ENCODE measurements at places on chromosomes 7 and 10. TPM values are rescaled to one million over a fixed set of nuclear protein-coding genes. Genes with fewer than 3 reads are reported as not detected.

- no peak for DNase-seq
Measured at GRCh38 chr7:40915071-40915470, 780.3 kb downstream of the SUGCT start.

- no peak for DNase-seq
Measured at GRCh38 chr10:106224676-106225075, 939.8 kb downstream of the SORCS1 start.

DNA sequence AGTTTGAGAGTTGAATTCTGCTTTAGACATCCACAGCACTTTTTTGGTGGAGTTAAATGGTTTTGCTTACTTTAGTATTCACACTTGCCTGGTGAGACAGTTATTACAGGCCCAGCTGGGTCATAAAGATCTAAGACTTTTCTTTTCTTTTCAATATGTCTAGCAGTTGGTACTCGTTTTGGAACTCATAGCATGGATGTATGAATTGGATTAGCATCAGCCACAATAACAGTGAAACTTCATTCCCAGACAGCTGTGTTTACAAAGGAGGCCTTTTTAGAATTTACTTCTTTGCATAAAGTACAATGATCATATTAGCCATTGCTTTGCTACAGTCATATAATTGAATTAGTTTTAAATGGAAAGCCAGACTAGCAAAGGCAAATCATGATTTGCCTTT lies 168.4 kb upstream of the DKK1 start:
- DNase-seq, result no peak

- DNase-seq, result no peak
Measured at GRCh38 chr10:119896937-119897770, 4.6 kb downstream of the SEC23IP start.

GRCh38 chr7:424961-425793 lies 94.5 kb downstream of the PDGFA start:
- no peak for DNase-seq

DNA sequence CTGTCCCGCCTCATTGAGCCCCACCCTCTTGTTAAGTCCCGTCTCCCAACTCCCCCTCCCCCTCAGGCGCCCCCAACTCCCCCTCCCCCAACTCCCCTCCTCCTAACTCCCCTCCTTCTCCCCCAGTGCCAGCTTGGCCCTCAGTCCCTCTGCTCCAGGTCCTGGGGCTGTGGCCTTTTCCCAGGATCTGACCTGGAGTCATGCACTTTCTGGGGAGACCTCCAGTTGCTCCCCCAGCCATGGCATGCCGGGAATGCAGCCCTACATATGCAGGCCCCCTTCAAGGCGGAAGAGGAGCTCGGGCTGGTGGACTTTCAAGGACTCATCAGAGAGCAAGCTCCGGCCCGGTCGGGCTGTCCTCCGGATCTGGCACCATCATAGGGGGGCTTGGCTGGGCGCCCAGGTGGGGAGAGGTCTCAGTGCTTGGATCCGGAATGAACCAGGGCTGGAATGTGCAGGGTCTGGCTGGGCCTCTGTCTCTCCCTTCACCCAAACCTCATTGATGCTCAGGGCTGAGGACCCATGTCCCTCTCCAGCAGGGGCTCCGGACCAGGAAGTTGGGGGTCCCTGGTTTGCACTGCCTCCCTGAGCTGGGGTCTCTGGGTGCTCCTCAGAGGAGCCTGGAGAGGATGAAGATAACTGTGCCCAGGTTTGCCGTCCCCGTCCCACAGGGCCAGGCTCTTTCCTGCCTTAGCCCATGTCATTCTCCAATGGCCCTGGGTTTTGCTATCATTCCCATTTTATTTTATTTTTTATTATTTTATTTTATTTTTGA lies 41.1 kb downstream of the TMEM270 start:
- no peak for DNase-seq

DNA sequence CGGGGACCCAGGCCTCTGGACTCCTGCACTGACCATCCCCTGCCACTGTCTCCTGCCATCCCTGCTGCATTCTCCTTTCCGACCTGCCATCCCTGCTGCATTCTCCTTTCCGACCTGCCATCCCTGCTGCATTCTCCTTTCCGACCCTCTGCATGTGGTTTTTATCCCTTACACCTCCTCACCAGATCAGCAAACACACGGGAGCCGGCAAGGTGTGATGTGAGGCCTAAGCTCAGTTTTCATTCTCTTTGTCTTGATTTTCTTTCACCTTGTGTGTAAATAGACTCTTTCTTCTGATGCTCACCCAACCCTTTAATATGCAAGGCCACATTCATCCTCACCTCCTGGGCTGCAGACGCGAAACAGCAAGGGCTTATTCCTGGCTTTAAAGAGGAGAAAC lies 11.4 kb downstream of the PLXNA4 start:
- DNase-seq, result no peak

DNA sequence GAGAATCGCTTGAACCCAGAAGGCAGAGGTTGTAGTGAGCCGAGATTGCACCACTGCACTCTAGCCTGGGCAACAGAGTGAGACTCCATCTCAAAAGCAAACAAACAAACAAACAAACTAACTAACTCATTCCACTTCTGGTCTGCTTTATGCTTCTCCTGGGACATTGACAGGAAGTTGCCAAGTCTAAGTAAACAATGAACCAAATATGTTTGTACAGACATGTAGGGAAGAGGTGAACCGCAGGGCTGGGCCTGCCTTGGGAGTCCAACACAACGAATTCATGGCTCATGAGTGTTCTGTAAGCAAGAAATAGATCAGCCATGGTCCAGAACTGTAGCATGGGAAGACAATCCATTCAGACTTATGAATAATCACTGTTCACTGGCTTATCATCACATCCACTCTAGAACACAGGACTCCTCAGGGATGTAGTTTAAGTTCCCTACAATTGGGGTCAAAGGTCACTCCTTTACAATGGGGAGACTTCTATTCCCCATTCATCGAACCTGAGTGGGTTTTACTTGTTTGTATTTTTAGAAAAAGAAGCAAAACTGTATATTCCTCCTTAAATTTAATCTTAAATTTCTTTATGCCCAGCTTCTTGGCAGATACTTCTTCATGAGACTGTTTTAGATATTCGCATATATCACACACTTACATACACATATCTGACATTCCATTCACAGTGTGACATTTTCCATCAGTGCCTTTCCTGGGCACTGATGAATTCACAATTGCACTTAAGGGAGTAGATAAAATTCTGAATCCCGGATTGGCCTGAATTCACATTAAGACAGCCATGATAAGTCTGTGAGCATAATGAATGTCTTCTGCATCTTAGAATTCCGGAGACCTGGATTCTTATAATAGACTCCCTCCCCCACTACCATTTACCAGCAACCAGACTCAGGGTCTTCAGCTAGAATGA lies 159.1 kb upstream of the EEPD1 start:
- no peak for DNase-seq

DNA sequence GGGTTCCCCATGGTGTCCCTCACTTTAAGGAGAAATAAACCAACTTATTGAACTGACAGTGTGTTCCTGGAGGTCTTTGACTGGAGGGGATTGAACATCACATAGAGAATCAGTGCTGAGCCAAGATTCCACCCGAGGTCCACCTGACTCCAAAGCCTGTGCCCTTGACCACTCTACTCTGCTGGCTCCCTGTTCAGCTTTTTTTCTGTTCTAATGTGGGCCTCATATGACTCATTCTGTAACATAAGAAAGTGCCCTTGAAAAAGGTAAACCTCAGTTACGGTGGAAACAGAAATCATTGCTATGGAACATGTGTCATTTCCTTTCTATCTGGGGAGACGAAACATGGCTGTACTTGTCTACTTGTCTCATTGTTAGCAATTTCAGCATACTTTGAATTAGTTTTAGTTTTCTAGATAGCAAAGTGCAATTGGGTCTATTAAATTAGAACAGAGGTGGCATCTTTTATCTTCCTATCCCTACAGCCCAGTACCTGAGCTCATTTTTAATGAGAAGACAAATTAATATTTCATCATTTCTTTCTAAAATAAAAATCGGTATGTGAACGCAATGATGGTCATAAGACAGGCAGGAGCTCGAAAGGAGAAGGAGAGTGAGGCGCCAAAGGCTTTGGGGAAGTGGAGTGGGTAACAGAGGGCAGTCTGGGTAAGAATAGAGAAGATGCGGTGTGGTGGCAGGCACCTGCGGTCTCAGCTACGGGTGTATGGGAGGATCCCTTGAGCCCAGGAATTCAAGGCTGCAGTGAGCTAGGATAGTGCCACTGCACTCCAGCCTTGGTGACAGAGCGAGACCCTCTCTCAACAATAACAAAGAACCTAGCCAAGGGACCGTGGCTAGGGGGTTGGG lies 1.5 kb downstream of the GSDME start:
- no peak for DNase-seq

DNA sequence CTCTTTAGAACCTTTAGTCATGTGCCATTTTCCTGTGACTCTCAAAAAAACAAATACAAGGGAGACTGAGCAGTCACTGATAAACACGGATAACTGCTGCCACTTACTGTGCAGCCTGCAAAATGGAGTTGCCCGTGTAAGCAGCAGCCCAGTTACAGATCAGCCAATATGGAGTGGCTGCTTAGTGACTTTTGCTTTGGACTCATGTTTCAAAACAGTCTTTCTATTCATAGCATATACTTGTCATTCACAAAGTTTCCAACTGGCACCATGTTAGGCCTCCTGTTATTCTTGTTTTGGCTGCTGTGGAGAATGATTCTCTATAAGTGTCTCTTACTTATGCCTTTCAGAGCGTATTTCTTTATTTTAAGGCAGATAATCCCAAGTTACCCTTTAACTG lies 3.0 kb downstream of the FAM204A start:
- no peak for DNase-seq

GRCh38 chr10:108358912-108359311 lies 1194.4 kb upstream of the SORCS1 start:
- no peak for DNase-seq

DNA sequence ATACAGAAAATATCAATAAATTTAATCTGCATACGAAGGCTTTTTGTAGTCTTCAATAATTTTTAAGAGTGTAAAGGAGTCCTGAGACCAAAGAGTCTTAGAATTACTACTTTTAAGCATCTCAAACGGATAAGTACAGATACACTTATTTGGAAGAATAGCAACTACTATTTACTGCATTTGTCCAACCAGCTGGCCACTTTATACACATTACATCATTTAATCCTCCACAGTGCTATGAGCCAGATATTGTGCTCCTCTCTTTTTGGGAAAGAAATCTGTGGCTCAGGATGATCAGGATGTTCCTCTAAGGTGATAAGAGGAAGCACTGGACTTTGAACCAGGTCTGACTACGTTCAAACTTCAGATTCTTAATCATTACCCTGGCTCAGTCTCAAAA lies 588.6 kb upstream of the LRRTM3 start:
- DNase-seq, result peak; percentile 34

DNA sequence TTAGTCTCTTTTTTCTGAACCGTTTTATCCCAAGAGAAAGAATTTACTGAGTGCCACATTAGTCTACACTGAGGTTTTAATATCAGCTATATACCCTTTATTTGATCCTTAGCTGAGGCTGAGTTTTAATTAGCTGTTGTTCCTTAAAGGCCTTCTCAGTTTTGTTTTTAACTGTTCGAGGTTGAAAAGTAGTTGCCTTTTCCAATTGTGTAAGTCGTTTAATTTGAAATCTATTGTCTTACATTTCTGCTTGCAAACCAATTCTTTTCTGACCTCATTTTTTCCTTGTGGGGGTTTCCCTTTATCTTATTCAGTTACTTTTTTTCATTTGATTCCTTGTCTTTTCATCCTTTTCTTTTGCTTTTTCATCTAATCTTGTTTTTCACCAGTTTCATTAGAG lies 30.8 kb downstream of the UMAD1 start:
- no peak for DNase-seq

DNA sequence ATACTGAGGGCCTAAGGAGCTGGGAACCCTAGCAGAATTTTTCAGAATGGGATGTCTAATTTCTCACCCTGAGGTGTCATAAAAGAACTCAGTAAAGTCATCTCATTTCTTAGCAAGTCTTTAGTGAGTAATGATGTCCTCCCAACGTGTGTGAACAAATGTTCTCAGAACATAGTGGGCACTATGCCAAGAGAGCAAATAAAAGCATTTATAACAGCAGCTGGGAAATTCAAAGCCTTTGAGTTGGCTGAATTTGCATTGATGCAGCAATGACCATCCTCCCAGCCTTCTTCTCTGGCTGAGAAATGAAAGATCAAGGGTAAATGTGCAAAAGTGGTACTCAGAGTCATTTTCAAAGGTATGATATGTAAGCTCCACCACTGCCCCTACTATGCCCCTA lies 109.4 kb downstream of the FAM107B start:
- no peak for DNase-seq

DNA sequence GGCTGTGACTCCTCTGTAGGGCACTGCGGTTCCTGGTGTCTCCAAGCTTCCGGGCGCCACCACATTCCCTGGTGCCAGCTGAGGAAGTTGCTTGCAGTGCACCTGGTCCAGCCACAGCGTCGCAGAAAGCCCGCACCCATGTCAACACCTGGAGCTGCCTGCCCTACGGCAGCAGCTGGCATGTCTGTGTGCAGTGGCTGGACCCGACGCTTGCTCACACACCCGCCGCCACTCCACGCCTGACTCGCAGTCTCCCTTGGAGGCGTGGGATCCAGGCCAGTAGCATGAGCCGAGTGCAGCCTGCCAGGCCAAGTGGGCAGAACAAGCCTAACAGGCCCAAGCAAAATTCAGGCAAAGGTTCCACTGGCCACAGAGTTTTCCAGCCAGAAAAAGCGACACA lies 118.1 kb upstream of the PHF14 start:
- no peak for DNase-seq

DNA sequence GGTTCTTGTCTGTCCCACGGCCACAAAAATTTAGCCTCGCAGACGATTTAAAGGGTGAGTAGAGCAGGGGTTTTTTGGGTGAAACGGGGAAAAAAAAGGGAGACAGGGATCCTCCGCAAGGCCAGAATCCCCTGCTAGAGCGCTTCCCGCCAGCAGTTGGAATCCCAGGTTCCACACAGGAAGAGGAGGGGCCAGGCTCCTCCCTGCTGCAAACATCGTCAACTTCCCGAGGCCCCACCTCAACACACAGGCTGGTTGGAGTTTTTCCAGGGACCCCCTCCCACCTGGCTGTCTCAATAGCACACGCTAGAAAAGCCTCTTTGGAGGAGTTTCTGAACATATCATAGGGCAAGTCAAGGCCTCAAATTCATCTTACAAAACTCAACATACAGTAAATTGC lies 112.7 kb downstream of the MTERF1 start:
- no peak for DNase-seq

The BTAF1 gene
- 23.7 TPM for polyA plus RNA-seq

The POMZP3 gene
- 15.9 TPM for polyA plus RNA-seq

The SFTPA1 gene
- polyA plus RNA-seq, result not detected

The ADAM8 gene
- polyA plus RNA-seq, result 2.4 TPM

The PDLIM1 gene
- polyA plus RNA-seq, result 40.6 TPM

The VOPP1 gene
- 24.6 TPM for polyA plus RNA-seq

The VAX1 gene
- polyA plus RNA-seq, result not detected

The IKZF5 gene
- polyA plus RNA-seq, result 16.3 TPM

The EN2 gene
- 0.71 TPM for polyA plus RNA-seq

The RNLS gene
- polyA plus RNA-seq, result 2.1 TPM

The PRTFDC1 gene
- polyA plus RNA-seq, result 13.5 TPM

The KCNH2 gene
- 24.5 TPM for polyA plus RNA-seq

The CALHM2 gene
- 14.4 TPM for polyA plus RNA-seq

All from forelimb muscle (tissue), 1 donor.